ENCODE measurements at places on chromosomes 16 and 17.

DNA sequence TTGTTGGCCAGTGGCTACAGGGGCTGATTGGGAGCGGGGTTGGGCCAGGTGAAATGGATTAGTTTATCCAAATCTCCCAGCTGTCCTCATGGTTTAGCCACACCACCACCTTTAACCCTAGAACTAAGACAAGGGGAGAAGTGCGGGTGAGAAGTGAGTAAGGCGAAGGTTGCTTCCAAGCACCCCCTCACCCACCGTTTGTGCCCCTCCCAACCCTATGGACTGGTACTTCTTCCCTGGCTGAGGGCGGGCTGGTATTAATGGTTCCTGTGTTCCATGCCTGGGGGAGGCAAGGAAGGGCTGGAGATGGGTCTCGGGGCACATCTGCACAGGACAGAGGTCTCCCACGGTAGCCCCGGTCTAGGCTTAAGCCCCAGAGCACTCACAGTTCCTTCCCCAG lies 25.1 kb downstream of the NT5M start:
- no peak for DNase-seq

GRCh38 chr16:62903961-62904502 lies 867.8 kb upstream of the CDH8 start:
- DNase-seq = no peak

GRCh38 chr17:30263552-30264333 lies 28.0 kb downstream of the BLMH start:
- no peak for DNase-seq

GRCh38 chr17:50621574-50622031 lies 13.1 kb upstream of the ABCC3 start:
- no peak for DNase-seq

DNA sequence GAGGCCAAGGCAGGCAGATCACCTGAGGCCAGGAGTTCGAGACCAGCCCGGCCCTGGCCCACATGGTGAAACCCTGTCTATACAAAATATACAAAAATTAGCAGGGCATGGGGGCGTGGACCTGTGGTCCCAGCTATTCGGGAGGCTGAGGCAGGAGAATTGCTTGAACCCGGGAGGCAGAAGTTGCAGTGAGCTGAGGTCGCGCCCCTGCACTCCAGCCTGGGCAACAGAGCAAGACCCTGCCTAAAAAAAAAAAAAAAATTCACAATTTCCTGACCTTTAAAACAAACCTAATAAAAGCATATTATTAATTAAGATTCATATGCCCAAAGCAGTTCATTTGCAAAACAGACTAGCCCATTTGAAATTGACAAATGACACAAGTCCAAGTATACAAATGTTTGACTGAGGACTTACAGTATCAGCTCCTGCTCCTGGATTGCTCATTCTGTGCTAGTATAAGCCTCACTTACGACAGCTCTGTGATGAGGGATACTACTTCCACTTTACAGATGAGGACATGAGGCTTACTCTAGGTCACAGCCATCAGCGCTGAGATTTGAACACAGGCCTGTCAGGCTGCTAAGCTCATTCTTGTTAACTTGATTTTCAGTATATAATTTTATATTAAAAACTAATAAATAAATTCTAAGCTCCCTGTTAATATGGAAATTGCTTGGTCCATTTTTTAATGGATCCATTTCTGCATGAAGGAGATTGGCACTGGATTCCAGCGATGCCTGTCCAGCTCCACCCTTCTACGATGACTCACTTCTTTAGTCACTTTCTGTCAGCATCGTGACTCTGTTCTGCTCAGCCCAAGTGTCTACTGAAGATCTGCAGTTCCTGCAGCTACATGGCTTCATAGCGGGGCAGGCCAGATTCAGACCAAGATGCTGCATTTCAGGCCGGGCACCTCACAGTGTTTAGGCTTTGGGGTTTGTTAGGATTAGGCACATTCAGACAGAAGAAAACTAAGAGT lies 88.2 kb downstream of the WDR59 start:
- no peak for DNase-seq

GRCh38 chr16:88721236-88721635 lies 14.9 kb downstream of the CTU2 start:
- DNase-seq = no peak

DNA sequence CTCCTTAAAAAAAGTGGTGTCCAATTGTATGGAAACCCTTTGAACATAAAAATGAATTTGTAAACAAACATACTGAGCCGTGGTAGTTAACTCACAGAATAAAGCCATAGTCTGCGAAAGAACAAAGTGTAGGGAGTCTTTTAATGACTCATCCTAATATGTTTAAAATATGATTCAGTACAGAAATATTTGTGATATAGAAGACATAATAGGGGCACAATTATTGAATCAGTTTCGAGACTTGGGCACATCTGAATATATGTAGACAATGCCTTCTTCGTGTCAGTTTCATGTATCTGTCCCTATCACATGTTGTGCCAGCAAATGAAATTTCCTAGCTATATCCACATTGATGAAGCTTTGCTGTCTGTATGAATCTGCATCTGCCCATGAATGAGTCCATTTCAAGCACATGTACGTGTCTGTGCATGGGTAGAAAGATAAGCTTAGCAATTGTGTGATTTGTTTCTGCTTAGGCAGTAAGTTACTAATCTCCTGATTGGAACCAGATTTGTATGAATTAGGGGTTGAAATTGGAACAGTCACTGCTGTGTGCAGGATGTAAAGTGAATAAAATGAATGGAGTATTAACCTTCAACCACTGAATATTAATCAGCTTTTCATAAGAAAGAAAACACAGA lies 112.5 kb upstream of the SOX9 start:
- no peak for DNase-seq

DNA sequence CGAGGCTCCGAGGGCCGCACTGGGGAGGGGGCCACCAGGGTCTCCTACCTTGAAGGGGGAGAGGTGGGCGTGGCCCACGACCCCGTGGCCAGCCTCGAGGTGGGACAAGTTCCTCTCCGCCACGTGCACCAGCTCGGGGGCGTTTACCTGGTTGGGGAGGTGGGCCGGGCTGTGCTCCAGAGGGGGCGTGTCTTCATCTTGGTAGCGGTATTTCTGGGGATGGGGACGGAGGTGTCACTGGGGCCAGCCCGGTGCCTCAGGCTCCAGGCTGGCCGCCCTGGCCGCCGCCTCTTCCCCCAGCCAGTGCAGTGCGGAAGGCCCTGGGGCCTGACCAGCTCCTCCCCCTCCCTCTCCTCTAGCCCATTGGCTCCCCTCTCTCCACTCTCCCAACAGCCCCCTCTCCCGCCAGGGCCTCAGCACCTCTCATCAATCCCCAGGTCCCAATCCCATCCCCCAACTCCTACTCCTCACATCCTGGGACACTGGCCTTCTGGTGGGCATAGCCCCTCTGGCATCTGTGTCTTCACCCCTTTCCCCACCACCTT lies 11.5 kb downstream of the DLG4 start:
- no peak for DNase-seq

- no peak for DNase-seq
Measured at GRCh38 chr17:39823407-39824054, 40.6 kb downstream of the IKZF3 start.

GRCh38 chr17:20266806-20267458 lies 200.4 kb downstream of the LGALS9B start:
- DNase-seq = no peak

DNA sequence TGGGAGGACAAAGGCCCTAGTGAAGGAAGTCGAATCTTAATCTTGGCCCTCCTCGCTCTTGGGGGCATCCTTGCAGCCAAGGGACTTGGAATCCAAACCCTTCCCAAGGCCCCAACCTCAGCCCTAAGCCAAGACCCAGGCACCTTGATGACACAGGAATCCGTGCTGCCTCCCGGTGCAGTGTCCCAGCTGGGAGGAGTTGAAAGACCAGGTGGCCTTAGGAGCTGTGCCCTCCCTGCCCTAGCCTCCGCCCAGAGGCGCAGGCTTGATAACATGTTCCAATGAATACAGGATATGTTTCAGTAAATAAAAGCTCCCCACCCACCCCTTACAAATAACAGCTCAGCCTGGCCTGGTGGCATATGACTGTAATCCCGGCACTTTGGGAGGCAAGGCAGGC lies at the start of gene CHST5:
CHST5 (minus strand) TSS at position 208 of the 400 bp plus-strand sequence. CDS start 5,724 bp downstream, outside the sequence.
- no peak for DNase-seq

DNA sequence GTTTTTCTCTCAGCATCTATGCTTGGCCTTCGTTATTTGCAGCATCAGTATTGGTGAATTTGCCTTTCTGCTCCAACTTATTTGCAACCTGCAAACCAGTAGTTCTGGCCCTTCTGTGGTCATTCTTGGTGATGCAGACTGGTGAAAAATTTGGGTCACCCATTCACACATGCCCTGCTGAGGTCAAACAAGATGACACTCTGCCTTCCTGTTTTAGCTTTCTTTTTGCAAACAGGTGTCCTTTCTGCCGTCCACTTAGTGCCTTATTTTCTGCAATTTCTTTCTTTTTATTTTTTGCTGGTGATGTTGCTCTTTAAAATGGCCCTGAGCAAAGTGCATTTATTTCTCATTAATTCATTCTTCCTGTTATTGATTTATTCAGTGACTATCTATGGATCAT lies 31.3 kb downstream of the PLCG2 start:
- DNase-seq = no peak

GRCh38 chr16:9679213-9679767 lies 502.9 kb downstream of the GRIN2A start:
- DNase-seq = no peak

DNA sequence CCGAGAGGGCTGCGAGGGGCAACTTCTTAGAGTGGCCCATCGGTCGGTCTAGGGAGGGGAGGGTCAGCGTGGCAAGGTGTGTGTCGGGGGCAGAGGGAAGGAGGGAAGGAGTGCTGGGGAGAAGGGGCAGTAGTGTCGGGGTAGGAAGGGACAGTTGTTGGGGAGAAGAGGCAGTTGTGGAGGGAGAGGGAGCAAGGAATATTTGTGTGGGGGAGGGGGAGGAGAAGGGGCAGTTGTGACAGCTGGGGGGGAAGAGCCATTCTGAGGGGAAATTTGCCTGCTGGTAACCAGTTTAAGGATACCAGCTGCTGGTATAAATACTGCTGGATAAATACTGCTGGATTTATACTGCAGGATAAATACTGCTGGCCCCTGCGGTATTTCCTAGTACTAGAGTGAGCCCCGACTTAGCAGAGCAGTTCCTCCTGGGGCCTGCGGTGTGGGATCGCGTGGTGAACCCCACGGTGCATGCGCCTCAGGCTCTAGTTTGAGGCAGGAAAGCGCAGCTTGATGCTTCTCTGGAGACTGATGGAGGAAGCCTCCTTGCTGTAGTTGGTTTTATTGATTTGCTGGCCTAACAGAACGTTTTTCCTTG lies 309 bp downstream of the DNAH2 start:
- no peak for DNase-seq

- no peak for DNase-seq
Measured at GRCh38 chr16:30644334-30644830, 6.4 kb upstream of the PRR14 start.

DNA sequence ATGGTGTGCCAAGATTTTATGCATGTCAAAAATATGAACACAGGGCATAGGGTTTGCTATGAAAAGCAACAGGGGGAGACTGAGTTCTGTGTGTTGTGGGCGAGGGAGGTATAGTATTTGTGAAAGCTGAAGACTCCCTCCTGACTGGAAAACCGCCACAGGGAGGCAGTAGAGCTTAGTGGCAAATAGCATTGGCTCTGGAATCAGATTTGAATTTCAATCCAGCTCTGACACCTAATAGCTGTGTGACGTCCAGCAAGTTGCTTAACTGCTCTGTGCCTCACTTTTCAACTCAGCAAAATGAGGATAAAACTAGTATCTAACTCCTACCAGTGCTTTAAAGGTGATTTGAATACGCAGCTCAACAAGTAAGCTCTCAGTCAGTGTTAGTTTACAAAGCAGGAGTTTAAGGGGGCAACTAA lies 22.0 kb downstream of the KPNA2 start:
- peak; percentile 21 for DNase-seq

DNA sequence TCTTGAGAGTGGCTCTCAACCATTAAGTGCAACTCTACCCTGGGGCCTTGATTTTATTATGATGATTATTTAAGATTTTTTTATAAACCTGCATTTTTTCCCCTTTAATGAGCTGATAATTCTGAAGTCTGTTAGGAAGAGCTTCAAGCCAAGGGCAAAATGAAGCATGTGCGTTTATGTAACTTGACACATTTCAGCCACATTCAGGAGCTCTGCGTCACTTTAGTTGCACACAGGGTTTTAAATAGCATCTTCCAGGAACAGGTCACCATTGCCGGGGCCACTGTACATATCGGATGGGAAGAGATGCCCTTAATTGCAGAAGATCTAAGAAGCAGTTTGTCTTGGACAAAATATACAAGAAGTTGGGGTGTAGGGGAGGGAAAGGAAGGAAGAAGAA lies 89.6 kb downstream of the BMERB1 start:
- DNase-seq = no peak

DNA sequence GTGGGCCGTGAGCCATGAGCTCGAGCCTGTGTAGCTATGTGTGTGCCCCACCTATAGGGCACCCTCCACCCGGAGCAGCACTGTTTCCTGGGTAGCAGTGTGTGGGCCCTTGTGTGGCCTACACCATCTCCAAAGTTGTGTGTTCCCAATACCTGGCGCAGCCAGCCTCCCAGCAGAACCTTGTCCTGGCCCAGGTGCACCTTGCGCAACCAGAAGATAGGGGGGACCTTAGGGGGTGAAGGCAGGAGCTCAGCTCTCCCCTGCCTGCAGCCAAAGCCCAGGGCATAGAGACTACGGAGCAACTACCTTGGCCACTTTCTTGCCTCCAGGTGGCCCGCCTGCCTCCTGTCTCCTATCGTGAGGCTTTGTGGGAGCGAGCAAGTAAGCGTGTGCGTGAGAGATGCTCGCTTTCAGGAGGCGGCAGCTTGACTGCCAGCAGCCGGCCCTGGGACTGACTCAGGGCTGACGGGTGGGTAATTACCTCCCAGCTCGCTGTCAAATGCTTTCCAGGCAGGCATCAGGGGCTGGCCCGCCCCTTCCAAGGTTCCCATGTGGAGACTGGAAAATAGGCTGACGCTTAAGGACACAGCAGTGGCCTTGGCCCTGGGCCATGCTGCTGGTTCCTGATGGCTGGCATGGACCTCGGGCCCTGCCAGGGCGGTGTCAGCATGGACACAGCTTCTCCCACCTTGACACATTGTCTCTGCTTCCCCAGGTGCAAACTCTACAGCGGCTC lies 19.0 kb downstream of the TRAF7 start:
- DNase-seq = no peak

GRCh38 chr16:57682809-57683635 lies 11.6 kb upstream of the DRC7 start:
- no peak for DNase-seq

All from stimulated activated CD8-positive, alpha-beta memory T cell treated with anti-CD3 and anti-CD28 coated beads, Interleukin-12 subunit alpha, Interleukin-12 subunit beta, amount 100 ng/mL, for 1 hour (primary cell).